ENCODE measurements at places on chromosomes 12 and 14.

GRCh38 chr12:96198965-96199364 is 4.8 kb downstream of the ELK3 start:
- DNase-seq = no peak

DNA sequence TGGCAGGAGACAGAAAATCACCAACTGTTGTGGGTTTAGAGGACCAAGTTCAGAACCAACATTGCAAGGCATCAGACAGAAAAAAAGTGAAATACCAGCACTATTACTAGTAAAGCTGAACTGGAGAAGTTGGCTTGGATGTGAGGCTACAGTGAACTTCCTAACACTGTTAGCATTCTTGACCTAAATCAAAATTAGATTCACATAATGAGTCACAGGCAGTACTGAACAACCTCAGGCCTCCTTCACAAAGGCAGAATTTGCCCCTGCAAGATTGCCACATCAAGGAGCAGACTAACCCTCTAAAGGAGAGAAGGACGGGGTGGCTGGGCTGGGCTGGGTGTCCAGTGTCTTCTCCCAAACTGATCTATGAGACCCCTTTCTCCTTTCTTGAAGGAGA is 539.7 kb downstream of the SNAPC1 start:
- no peak for DNase-seq

- no peak for DNase-seq
These were observed 121.7 kb downstream of the PHETA1 start for GRCh38 chr12:111247083-111247783.

GRCh38 chr12:115000038-115000437 is 316.1 kb upstream of the TBX3 start:
- DNase-seq = no peak

GRCh38 chr12:58161773-58162172 is 220.4 kb downstream of the ATP23 start:
- no peak for DNase-seq

DNA sequence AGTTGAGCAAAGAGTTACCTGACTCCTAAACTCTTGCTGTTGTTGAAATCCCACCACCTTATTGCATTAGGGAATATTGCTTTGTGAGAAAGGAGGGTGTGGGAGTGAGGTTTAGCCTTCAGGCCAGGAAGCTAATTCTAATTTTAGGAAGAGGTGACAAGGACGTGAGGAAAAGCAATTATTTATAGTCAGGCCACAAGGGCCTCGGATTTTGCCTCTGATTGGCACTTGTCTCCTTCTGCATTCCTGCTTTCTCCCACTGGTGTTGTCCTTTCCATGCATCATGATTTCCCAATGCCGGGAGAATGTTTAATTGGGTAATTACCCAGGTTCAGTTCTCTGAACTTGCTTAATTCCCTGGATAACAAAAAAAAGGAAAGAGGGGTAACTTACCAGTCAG is 37.9 kb upstream of the SLC38A2 start:
- DNase-seq = no peak

DNA sequence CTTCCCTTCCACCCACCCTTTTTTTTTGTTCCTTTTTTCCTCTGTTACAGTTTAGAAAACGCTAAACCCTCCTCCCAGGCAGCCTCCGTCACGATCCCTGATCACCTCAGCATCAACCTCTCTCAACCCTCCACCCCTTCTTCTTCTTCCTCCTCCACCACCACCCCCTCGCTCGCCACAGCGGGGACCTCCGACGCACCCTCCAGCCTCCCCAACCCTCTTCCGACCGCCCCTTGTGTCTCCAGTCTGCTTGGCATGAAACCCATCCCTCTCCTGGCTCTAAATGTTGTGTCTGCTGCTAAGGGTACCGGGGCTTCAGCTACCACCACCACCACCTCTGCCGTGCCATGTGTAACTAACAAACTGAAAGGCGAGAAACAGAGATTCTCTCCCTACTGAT is 22.9 kb downstream of the PCBP2 start:
- no peak for DNase-seq

DNA sequence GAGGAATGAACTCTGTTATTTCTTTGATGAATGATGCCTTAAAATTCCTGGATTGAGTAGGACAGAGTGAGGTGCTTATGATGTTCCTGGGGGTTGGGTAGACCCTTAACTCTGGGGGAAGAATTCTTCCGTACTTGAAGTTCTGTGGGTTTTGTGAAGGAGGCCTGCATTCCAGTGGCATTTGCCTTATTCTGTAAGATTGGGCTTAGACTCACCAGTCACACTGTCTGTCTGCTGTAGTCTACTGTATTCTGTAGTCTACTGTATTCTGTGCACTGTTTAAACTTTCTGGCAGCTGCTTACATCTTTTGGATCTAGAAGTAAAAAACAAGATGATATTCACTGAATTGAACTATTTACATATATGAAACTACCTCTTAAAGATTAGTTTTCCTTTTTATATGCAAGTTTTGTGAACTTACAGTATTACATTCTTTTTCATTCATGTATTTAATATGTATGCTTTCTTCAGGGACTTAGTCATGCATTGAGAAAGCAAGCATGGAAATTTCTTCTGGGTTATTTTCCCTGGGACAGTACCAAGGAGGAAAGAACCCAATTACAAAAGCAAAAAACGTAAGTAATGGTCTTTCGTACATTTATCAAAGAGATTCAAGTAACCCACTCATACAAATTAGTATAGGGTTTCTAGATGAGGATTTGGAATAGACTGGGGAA is 42.3 kb upstream of the TPH2 start:
- no peak for DNase-seq

- DNase-seq = no peak
These were observed 785.2 kb downstream of the GALC start for GRCh38 chr14:87207756-87208155.

DNA sequence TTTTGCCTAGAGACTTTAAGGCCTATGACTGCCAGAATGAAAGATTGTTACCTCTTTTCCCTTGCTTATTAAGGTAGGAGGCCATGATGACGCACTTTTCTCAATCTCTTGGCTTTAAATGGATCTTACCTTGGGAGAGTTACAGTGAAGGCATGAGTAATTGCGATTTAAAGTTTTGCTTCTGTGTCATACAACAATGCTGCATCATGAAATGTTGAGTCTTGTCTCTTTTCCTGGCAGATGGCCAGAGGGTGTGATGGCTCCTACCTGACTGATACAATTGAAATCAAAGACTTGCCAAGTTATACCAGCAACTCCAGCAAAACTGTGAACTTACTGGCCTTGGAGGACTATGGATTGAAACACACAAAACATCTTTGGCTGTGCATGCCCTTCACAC is 17.2 kb upstream of the LRRK2 start:
- no peak for DNase-seq

DNA sequence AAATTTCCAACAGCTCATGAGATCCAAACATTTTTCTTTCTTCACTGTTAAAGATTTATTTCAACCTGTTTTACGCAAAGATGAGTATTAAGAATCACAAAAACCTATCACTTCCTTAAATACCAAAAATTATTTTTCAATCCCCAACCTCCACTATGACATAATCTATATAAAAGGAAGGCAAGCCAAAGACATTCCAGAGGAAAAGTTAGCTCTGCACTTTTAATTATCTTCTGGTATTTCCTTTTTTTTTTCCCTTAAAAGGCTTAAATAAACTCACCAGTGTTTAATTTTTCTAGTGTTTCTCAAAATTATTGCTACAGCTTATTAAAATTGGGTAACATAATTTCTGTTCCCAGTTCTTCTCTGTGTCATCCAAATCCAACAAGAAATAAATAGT is 75.9 kb downstream of the BMP4 start:
- DNase-seq = no peak

DNA sequence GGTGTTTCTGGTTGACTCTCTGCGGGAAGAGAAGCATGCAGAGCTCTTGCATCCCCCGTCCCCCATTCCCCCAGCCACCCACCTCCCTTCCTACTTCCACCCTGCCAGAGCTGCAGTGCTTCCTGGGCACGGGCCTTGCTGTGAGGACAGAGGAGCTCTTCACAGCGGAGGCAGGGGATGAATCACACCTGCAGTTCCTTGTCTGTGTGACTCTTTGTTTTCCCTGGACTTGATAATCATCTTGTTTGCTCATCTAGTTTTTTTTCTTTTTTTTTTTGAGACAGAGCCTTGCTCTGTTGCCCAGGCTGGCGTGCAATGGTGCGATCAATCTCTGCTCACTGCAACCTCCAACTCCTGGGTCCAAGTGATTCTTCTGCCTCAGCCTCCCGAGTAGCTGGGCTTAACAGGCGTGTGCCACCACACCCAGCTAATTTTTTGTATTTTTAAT is 27.8 kb downstream of the ANKRD9 start:
- no peak for DNase-seq

DNA sequence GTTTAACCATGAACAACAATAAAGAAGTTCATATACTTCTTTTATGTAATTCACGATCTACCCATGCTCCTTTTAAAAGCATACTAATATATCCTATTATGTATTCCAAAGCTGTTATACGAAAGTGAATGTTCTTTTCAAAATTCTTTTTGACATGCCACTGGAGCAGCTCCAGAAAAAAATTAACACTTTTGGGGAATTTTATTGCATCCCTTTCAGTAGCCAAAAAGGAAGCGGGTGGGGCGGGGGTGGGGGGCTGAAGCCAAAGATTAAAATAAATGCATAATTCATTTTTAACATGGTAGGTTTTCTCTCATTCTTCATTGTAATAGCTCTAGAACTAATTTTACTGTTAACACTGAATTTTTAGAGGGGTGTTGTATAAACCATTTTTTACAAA is 123.0 kb downstream of the ANKS1B start:
- DNase-seq = no peak

Data from stimulated activated CD4-positive, alpha-beta T cell treated with anti-CD3 and anti-CD28 coated beads, TNF-alpha, amount 100 ng/mL, for 1 hour (primary cell).